Hepatocyte (in vitro differentiated cells): ENCODE measurements at places on chromosomes 5 and 9. TPM values are rescaled to one million over a fixed set of nuclear protein-coding genes. Genes with fewer than 3 reads are reported as not detected.

CHMP5 gene
- total RNA-seq = 102 and 109 TPM in 2 replicates

- no peak for DNase-seq
Measured at GRCh38 chr5:160029540-160030139, 20.7 kb downstream of the TTC1 start.

RASEF gene
- total RNA-seq = 18.1 and 18.9 TPM in 2 replicates

PIGO gene
- total RNA-seq = 22.1 and 22.5 TPM in 2 replicates

OR1J2 gene
- not detected in 2 replicates for total RNA-seq

GRCh38 chr5:133679534-133679933 is 67.2 kb upstream of the FSTL4 start:
- DNase-seq = no peak

GRCh38 chr5:55852503-55852902 is 1.3 kb downstream of the IL31RA start:
- no peak for DNase-seq

DNA sequence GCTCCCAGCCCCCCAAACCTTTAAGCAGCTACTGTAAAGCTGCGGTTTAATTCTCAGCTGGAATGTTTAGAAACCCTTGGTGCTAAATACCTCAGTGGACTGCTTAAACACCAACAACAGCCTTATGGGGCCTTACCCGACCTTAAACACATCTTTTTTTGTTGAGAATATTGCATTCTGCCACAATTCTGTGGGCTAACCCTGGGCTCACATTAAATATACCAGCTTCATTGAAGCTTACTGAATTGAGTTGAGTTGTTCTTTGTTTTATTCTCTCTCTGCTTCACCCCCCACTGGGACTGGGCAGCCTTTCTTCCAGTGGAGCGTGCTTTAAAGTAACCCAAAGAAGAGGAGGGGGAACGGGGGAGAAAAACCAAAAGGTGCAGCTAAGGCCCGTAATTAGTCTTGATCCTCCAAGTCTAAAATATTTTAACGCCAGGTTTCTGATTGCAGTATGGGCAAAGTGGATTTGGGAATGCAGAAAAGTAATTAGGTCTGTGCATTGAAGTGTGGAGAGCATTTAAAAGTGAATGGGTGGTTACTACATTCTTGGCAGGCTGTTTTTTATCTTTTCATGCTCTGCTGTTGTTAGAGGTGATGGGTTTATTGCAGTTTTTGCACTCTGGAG is 281.2 kb downstream of the NR2F1-AS1 start:
- DNase-seq = no peak

DNA sequence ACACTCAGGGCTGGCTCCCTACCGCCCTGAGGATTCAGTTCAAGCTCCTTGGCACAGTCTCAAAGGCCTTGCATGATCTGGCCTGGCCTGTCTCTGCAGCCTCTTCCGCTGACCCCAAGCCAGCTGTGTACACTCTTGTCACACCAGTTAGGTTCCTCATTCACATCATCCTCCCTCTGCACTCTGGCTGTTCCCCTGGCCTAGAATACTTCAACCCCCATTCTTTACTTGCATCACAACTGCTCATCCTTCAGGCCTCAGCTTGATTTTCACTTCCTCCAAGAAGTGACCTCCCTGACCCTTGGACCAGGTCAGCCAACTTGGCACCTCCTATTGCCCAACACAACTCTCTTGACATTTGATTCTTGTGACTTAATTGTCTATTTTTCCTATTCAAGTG is 18.9 kb upstream of the PFDN1 start:
- no peak for DNase-seq

CMBL gene
- total RNA-seq = 15.5 and 20.8 TPM in 2 replicates

GRCh38 chr5:125837866-125838265 is 585.3 kb upstream of the GRAMD2B start:
- no peak for DNase-seq

- no peak for DNase-seq
Measured at GRCh38 chr9:69089491-69089890, 53.9 kb downstream of the FXN start.

AGXT2 gene
- total RNA-seq = 8.0 and 8.1 TPM in 2 replicates

DNA sequence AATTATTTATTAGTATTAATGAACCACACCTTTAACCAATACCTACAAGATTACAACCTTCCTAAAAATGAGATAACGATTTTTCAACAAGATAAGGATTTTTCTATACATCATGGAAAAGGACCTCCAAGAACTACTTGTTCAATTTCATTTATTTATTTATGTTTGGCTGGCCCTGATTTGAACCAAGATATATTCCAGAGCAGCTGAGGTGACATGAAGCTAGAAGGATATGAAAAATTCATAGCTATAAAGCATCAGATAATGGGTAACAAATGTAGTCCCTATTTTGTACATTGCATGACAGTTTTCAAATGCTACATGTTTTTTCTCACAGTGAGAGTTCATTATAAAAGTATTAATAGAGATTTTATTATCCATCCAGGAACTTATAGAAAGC is 798.5 kb upstream of the ARRDC3 start:
- no peak for DNase-seq

- DNase-seq = no peak
Measured at GRCh38 chr5:16406630-16407029, 59.0 kb downstream of the ZNF622 start.

NPR3 gene
- 18.9 and 20.0 TPM in 2 replicates for total RNA-seq

DNA sequence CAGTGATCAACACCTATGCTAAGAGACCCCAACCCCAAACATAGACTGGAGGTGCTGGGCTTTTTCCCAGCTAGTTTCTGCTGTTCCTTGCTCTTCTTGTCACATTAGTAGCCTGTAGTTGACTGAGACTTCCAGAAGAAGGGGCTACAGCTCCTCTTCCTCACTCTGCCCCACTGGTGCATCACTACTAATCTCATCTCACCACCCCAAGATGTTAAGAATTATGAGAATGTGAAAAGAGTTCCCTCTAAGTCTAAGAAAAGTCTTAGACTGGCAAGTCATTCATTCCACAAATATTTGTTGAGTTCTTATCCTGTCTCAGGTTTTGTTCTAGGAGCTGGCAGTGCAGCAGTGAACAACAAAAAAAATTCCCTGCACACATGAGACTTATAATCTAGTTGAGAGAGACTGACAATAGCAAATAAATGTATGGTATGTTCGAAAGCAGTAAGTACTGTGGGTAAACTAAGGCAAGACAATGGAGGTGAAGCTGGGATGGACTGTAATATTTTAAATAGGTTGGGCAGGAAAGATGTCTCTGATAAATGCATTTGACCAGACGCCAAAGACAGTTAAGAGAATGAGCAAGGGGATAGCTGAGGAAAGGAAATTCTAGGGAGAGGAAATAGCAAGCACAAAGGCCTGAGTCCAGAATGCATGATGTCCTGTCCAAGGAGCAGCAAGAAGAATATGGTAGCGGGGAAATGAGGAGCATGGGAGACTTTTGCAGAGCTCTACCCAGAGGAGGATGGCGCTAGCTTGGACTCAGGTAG is 92.3 kb downstream of the PTCD2 start:
- DNase-seq = no peak

DNA sequence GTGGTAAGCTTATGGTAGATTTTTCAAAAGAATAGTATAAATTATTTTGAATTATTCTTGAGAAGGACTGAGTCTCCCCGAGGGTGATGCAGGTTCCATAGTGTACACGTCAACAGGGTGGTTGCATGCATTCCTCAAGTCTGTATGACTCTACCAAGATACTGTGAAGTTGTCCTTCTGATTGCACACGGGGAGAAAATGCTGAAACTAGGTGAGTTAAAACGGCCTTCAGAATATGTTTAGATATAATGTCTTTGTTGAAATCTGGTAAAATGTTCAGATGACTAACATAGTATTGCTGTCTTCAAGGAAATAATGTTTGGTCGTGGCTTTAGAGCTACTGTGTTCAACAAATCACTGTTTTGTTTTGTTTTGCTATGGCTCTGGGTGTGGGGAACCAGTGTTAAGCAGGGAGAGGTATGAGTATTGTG is 22.4 kb upstream of the TNFAIP8 start:
- DNase-seq = no peak

- DNase-seq = no peak
Measured at GRCh38 chr5:119286511-119287488, 69.0 kb upstream of the TNFAIP8 start.

DNA sequence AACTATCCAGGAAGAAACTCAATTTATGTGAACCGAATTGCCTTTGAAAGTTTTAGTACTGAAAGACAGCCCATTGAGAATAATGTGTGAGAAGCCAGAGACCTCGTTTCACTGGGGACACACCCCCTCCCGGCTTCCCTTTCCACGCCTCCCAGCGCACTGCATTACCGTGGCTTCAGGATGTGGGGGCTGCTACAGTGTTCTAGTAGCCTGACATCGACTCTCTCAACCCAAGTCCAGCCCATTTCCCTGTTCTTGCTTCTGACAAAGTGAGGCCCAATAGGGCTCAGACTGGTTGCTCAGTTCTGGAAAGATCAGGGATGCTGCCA is 3.5 kb downstream of the PAX5 start:
- no peak for DNase-seq
